ENCODE measurements at places on chromosomes 12 and 14.

DNA sequence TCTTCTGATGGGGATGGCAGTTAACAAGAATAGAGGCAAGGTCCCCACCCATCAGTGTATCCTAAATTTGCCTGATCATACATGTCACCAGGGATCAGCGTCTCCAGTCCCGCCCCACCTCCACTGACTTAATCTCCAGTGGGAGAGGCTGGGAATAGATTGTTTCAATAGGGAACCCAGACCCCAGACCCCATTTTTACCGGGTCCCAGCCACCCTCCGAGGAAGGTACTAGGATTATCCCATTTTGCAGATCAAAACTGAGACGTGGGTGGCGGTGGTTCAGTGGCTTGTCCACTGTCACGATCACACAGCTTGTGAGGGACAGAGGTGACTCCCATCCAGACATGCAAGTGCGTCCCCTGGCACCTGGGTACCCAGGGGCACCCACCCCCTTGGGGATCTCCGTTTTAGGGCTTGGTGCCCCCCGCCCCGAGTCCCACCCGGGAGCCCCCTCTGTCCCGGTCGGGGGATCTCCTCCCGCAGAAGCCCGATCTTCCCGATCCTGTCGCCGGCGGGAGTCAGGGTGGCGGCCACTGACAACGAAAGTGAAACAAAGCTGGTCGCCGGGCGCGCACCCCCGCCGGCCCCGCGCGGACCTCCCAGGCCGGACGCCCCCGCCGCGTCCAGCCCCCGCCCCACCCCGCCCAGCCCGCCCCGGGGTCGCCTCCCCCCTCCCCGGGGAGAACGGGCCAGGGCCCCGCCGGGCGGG, 523 bp downstream of the WSB2 start:
- no peak for DNase-seq

- no peak for DNase-seq
These were observed 198.2 kb downstream of the AACS start for GRCh38 chr12:125263385-125263784.

DNA sequence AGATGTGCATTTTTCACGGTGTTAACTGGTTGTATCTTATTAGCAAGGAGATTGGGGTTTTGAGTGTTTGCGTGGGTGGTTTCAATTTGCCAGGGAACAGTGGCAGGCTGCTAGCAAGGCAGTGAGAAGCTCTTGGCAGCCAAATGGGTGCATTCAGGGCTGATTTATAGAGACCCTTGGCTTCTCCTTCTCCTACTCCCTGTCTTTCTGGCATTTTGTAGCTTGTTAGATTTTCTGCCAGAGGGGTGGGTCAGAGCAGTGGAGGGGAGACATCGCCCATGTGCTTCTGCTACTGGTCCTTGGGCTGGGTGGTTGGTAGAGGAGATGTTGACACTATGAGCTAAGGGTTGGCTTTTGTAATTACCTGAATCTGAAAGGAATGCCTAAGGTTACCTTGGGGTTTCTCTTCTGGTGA, 9.6 kb downstream of the CALM1 start:
- DNase-seq = no peak

DNA sequence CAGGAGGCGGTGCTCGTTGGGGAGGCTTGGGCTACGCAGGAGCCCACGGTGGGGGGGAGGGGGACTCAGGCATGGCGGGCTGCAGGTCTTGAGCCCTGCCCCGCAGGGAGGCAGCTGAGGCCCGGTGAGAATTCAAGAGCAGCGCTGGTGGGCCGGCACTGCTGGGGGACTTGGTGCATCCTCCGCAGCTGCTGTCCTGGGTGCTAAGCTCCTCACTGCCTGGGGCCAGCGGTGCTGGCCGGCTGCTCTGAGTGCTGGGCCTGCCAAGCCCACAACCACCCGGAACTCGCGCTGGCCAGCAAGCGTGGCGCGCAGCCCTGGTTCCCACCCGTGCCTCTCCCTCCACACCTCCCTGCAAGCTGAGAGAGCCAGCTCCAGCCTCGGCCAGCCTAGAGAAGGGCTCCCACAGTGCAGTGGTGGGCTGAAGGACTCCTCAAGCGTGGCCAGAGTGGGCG, 3.2 kb downstream of the METTL25 start:
- DNase-seq = no peak

GRCh38 chr14:61531465-61532122, 163.7 kb upstream of the HIF1A start:
- DNase-seq = no peak

DNA sequence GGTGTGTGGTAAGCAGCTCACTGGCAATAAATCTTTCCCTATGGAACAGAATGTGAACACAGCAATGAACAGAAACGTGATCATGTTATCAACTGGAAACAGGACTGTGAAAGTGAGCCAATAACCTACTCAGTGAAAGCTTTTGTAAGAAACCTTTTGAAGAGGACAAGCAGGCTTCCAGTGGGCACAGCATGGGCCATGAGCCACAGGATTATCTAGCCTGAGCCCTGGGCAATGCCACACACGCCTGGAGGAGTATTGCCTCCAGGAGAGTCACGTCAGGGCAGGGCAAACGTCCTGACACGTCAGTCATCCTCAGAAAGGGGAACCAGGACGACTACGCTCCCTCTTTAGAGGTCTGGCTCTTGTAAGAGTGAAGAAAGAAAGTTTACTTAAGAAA, 32.3 kb downstream of the NRDE2 start:
- DNase-seq = no peak

- DNase-seq = no peak
These were observed 22.5 kb downstream of the PDE3A start for GRCh38 chr12:20390846-20391245.

- no peak for DNase-seq
These were observed 179.6 kb upstream of the RPH3A start for GRCh38 chr12:112611908-112612307.

DNA sequence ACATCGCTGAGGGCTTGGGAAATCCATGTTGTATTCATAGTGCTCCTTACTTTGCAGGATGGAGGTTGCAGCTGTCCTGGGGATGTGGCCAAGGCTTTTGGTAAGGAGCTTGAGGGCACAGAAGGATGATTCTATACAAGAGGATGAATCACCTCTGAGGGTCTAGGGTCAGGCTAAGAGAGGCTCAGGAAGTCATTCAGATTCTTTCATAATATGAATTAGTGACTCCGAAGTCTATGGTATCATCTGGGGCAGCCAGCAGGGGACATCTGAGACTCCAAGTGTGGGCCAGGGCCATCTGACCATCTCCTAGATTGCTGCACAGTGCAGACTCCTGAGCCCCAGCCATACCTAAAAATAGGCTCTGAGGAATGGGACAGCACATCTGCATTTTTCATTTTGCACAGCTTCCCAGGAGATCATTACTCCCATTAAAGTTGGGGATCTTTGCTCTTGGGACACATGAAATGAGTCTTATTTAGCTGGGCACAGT, 4.8 kb downstream of the GMPR2 start:
- no peak for DNase-seq

DNA sequence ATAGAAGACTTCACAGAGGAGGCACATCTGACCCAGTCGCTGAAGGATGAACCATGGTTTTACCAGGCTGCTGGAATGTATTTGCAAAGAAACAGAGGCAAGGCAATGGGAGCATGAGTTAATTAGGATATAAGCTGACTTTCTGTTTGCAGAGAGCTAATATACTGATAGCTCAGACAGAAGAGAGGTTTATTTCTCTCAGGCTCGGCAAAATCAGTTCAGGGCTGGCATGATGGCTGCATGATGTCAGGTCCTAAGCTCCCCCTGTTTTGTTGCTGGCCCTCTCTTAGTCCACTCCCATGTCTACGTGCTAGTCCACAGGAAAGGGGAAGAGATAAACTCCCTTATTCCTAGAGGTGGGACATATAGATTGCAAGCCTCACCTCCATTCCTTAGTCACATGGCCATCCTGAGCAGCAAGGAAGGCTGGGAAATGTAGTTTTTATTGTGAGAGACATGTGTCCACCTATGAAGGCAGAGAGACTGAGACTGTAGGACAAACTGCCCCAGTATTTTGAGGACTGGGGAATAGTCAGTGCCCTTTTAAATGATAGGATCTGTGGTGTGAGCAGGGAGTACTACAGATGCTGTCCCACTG, 224.5 kb downstream of the VRK1 start:
- DNase-seq = no peak

Data from NCI-H2171 (cell line).